Mucosa of gallbladder (tissue), 1 donor: ENCODE measurements at places on chromosomes 2 and 18. TPM values are rescaled to one million over a fixed set of nuclear protein-coding genes. Genes with fewer than 3 reads are reported as not detected.

The TMEM182 gene
- total RNA-seq: 4.9 TPM

The DSG4 gene
- total RNA-seq: not detected

The NPAS2 gene
- 47.4 TPM for total RNA-seq

- no peak for DNase-seq
These were observed 1093.9 kb downstream of the CBLN2 start for GRCh38 chr18:71450257-71450656.

DNA sequence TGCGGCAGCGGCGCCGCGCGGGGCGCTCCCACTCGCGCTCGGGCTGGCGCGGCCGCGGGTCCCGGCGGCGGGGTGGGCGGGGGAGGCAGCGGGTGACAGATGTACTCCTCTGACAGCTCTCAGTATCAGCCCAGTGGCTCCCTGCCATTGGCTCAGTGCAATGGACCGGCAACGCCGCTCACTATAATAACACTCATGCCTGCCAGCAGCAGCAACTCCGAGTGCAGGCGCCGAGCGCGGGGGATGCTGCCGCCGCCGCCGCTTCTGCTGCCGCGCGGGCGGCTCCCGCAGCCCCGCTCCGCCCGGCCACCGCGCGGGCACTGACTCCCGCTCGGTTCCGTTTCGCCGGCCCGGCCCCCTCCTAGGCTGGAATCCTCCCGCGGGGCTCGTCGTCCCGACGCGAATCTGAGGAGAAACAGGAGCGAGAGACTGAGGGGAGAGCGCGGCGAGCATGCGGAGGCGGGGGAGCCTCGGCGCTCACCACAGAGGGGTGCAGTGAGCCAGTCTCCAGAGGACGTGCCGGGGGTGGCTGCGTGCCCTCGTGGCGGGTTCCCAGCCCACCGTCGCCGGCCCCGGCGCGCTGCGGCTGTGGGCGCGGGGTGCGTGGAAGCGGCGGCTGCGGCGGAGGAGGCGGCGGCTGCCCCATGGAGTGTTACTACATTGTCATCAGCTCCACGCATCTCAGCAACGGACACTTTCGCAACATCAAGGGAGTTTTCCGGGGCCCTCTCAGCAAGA lies at the start of gene ZNF804A:
Gene ZNF804A, plus strand, starts transcription at position 214 of the 738 bp plus-strand sequence. Its CDS starts 431 bp downstream, at position 645.
- DNase-seq: peak; percentile 22

- no peak for DNase-seq
These were observed 58.2 kb downstream of the CAB39 start for GRCh38 chr2:230770804-230771203.
